ENCODE measurements at places on chromosomes 5 and 9.

GRCh38 chr5:173664154-173664526, 47.7 kb upstream of the BOD1 start:
- peak; percentile 60 for DNase-seq

DNA sequence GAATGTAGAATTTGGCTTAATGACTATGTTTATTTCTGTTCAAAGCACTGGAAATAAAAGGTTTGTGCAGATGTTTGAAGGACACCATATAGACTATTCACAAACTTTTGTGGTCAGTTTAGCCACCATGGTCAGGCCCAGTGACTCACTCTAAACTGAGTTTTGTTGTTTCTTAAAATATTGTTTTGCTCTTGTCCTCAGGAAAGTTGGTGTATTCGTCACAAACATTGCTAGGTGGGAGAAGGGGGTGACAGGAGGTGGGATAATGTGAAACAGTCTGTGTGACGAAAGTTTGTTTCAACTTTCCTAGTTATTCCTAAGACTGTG, 35.0 kb upstream of the LIFR start:
- DNase-seq = no peak

DNA sequence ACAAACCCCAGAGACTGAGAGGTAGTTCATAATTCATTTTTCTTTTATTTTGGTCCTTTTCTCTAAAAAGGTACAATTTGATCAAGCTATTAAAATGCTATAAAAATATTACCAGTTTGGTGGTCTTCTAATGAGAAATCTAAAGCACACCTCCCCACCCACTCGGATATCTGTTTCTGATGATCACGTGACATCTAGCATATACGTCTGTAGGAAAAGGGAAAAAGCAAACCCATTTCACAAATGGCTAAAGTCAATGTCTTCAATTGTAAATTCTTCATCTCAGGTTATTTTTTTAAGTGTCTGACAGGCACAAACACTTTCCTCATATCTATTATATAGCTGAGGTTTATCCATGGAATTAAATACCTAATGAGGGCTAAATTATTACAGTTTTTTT, 18.9 kb downstream of the ZNF354A start:
- no peak for DNase-seq

- DNase-seq = no peak
Observed at GRCh38 chr9:6382681-6383080, 30.3 kb upstream of the UHRF2 start.

DNA sequence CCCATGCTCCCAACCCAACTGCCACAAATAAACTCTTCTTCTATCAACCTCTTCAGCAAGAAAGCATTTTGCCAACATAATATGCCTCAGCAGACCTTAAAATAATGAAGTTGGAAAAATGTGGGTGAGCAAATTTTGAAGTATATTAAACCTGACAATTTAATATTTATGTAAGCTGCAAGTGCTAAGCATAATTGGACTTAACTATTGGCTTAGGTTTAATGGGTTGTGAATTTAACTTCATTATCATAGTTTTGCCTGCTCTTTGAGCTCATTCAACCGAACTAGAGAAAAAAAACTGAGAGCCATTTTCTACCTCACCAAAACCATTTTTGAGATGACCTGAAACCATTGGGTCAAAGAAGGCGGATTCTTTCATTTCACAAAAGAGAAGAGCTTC, 805.5 kb upstream of the DMAC1 start:
- no peak for DNase-seq

GRCh38 chr9:130018265-130018664, 24.7 kb downstream of the FNBP1 start:
- no peak for DNase-seq

DNA sequence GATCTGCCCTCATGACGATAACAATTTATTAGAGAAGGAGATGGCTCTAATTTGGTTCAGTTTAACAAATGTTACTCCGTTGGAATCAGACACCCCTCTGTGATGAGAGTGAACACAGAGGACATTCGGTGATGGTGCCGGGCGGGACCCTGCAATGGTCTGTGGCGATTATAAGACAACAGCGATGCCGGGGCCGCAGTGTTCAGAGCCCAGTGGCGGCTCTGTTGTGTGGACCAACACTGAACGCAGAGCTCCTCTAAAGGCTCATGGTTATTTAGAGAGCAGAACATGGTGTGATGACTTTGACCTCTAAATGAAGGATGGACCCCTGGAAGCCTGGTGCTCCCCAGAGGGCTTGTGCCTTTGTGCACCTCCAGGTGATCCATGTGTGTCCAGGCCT, 21.2 kb downstream of the UBE2QL1 start:
- no peak for DNase-seq

- DNase-seq = no peak
Observed at GRCh38 chr5:67259548-67260215, 63.1 kb upstream of the CD180 start.

DNA sequence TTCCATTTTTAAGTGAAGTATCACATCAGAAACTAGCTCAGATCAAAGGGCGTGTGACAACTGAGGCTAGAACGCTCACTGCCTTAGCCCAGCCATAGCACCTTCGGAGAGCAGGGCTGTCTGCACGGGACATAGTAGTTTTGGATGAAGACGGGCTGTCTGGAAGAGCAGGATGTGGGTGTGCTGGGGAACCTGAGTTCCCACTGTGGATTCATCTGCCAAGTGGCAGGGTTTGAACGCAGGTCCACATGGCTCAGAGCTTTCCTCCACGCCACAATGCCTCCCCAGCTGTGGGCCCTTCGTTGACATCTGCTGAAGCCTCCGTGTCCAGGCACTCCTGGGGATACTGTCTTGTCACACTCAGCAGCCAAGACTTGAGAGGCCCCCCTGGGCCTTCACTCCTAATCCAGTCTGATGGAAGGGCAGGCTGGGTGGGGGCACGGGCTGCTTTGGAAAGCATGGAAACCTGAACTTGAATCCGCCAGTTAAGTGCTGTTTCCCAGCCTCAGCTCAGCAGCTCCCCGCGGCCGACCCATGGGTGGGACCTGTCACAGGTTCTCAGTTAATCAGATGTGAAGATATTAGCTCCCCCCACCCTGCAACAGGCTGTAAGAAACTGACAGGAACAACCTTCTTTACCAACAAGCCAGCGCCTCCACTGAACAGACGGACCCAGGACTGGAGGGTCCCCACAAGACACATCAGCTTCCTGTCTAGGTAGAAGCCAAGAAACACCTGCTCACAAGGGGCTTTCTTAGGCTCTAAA, 228.1 kb downstream of the FANCC start:
- DNase-seq = no peak

GRCh38 chr5:10145923-10146401, 103.7 kb downstream of the ATPSCKMT start:
- no peak for DNase-seq

GRCh38 chr5:98570661-98571191, 202.7 kb upstream of the RGMB start:
- DNase-seq = no peak

- no peak for DNase-seq
Observed at GRCh38 chr9:112308588-112308987, 24.8 kb downstream of the PTBP3 start.

DNA sequence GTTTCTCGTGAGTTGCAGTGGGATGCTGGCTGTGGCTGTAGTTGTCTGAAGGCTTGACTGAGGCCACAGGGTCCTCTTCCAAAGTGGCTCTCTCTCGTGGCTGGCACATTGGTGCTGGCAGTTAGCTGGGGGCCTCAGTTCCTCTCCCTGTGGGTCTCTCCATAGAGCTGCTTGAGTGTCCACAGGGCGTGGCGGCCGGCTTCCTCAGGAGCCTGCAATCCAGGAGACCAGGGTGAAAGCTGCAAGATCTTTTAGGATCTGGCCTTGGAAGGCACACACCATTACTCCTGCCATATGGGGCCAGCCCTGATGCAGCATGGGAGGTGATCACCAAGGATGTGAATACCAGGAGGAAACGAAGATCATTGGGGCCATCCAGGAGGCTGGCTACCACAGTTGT, 41.1 kb downstream of the ANKRD33B start:
- no peak for DNase-seq

- no peak for DNase-seq
Observed at GRCh38 chr9:79573412-79573923, 1.7 kb downstream of the TLE4 start.

Measured in ascending aorta (tissue), 2 donors.